ENCODE measurements at places on chromosomes 6 and 20.

DNA sequence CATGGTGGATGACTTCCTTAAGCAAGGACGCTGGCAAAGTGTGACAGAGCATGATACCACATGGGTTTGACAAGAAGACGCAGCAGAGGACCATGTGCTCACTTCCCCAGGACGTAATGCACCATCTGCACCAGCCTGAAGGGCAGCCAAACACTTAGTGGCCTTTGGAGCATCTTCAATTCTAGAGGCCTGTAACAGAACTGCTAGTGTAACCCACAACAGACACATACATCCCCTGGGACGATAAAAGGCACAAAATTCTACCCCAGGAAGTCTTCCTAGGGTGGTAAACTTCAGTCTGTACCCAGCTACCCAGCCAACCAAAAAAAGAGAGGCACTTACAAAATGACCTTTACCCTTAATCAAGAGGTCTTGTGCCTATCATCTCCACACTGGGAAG lies 9.2 kb upstream of the CPNE1 start:
- no peak for DNase-seq

DNA sequence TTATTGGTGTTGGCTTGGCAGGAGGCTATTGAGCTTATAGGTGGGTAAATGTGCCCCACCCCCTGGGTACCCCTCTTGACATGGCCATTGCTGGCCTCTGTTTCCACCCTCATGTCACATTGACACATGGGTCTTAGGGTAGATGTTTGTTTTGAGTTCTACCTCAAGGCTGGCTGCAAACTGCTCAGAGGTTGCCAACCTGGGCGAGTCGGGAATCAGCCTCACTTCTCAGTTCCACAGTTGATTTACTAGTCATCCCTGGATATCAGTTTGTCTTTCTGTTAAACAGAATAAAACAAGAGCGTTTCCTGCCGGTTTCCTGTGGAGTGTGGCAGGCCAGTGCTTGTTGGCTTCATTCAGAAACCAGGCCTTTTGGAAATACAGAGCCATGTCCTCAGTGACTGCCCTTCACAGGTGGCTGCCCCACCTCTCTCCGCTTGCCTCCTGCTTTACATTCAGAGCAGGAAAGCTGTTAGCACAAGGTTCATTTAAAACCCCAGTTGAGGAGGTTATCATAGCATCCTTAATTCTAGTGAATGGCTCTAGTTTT lies 105.6 kb downstream of the TCP11 start:
- no peak for DNase-seq

DNA sequence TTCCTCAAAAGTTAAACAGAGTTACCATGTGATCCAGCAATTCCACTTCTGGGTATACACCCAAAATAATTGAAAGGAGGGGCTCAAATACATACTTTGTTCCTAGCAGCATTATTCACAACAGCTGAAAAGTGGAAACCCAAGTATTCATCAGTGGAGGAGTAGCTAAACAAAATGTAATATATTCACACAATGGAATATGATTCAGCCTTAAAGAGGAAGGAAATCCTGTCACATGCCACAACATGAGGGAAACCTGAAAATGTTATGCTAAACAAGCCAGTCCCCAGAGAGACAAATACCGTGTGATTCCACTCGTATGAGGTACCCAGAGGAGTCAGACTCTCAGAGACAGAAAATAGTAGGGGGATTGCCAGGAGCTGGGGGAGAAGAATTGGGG lies 44.5 kb downstream of the PXDC1 start:
- no peak for DNase-seq

DNA sequence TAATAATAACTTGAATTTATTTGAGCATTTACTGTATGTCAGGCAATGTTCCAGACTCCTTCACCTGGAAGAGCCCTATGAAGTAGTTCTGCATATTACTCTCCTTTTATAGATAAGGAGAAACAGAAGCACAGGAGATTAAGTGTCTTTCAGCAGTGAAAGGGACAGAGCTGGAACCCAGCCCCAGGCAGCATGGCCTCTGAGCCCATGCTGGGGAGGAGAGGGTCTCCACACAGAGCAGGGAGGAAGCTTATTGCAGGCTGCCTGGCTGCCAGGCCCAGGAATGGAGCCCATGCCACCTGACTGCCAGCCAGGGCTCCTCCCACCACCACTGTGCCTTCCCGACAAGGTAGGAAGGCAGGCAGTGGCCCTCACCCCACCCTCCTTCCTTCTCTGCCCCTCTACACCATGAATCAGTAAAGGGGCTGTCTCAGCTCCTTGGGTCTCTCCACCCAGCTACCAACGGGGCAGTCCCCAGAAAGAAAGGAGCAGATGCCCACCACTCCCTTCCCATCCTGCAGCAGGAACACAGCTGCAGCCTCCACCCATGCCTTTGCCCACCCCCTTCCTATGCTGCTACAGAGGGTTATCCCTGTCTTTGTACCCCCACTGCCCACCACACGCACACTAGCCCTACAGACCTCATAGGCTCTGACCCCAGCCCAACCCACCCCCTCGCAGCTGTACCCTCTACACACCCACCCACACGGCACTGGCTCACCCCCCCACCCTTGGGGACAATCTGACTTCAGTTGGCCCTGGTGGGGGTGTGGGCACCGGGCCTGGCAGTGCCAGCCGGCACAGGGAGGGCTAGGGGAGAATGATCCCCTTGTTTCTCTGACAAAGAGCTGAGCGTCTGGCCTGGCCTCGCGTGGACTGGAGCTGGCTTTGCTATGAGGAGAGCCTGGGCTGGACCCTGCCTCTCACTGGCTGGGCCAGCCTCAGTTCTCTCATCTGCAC lies 41.8 kb downstream of the TFEB start:
- DNase-seq = no peak

DNA sequence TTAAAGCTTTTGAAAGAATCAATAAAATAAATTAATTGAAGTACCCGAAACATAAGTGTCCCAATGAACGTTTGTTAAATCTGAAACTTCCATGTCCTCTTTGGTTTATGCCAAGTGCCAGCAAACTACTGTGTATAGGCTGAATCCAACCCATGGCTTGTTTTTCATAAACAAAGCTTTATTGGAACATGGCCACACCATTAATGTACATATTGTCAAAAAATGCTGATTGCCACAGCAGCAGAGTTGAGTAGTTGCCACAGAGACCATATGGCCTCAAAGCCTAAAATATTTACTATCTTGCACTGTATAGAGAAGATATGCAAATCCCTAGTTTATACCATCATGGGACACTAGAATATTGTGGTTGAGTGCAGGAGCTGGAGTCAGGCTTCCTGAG lies 406.1 kb downstream of the MAFB start:
- DNase-seq = no peak

GRCh38 chr20:45052698-45053429 lies 48.1 kb downstream of the KCNS1 start:
- no peak for DNase-seq

GRCh38 chr20:64001607-64002011 lies 20.7 kb downstream of the PRPF6 start:
- no peak for DNase-seq

Measured in RKO (cell line).